ENCODE measurements at places on chromosomes 7 and 10.

DNA sequence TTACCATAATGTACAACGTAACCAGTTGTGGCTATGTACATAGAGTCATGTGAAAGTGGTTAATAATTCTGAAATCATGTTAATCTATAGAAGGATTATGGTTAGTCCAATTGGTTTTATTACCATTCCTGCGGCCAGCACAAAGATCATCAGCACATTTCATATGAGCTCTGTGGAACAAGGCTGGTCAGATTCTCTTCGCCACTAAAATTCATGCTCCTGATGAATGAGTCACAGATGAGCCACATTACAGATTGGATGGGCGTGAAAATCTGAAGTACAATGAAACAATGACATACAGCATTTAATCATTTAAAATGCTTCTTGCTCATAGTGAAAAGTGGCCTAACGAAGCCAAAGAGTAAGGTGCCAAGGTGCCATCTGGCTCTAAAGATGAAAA, 716.2 kb upstream of the PHF14 start:
- DNase-seq, result no peak

DNA sequence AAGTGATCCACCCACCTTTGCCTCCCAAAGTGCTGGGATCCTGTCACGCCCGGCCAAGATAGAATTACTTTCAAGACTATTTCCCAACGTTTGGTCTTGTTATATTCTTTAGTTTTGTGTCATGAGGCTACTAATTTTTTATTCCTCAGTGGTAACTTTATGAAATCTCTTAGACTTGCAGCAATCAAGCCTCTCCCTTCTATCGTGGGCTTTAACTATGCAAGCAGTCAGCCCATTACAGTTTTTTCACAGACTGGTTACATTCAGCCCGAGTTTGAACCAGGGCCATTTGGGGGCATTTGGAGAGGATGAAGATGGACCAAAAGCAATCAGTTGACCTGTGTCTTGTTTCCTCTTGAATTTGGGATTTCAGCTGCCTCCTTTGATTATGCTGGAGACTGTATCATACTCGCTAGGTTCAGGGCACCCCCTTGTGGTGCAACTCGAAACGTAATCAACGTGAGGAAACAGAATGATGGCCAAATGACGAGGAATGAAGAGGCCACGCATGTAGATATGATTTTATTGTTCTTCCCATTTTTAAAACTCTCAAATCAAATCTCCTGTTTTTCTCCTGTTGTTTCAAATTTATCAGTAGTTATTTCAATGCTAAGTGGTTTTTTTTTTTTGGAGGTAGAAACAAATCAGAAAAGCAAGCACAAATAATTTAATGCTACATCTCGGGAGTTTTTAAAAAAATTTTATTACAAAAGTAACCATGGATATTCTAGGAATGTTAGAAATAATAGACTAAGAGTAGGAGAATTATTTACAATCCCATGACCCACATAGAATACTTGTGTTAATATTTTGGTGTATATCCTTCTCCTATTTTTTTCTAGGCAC, 151.6 kb downstream of the KIAA1217 start:
- no peak for DNase-seq

GRCh38 chr7:107668296-107668695, 7.7 kb downstream of the SLC26A4 start:
- DNase-seq, result no peak

GRCh38 chr10:27774831-27775230, 29.2 kb upstream of the MKX start:
- DNase-seq, result no peak

- no peak for DNase-seq
Measured at GRCh38 chr10:50577681-50578350, 45.9 kb downstream of the SGMS1 start.

- DNase-seq, result no peak
Measured at GRCh38 chr7:137790828-137791227, 55.9 kb downstream of the DGKI start.

DNA sequence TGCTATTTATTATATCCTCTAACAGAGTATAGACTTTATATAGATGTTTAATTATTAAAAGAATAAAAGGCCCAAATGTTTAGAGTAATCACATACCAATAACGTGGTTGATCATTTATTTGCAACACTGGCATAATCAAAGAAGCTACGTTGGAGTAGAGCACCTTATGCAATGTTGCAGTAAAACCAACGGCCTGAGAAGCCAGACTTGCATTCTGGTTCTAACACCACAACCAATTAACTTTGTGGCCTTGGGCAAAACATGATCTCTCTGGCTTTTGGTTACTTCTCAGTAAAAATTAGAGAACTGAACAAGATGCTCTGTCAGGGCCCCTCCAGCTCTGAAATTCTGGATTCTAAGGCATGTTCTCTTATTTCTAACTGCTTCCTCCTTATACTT, 476.2 kb downstream of the GRM8 start:
- DNase-seq, result no peak

GRCh38 chr7:83691095-83691494, 42.2 kb upstream of the SEMA3E start:
- DNase-seq, result no peak

DNA sequence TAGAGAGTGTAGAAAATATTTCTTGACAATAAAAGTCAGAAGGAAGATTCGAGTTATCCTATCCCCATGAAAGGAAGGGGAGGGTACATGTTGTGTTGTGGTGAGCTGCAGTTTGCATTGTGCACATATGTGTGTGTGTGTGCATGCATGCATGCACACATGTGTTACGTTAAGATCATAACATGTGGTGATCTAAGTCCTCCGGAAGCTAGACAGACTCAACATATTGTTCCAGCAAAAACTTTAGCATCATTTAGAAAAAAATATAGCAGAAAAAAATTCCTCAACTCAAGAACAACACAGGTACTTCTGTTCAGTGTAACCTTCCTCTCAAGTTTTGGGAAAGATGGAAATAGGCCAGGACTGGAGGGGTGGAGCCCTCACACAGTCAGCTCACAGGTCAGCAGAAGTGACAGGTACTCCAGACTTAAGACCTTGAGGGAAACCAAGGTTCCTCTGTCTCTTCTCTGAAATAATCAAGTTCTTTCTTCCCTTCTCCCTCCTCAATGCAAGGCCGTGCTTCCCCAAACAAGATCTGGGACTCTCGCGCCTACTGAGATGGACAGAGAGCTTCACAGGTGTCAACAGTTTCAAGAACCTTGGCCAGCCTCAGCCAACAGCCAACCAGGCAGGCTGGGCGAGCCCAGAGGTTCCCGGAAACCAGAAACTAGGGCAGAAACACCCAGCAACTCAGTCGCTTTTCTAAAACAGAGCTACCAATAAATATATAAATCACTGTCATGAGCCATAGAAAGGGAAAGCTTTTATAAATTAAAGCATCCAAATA, 205.2 kb downstream of the FAM107B start:
- DNase-seq, result no peak

DNA sequence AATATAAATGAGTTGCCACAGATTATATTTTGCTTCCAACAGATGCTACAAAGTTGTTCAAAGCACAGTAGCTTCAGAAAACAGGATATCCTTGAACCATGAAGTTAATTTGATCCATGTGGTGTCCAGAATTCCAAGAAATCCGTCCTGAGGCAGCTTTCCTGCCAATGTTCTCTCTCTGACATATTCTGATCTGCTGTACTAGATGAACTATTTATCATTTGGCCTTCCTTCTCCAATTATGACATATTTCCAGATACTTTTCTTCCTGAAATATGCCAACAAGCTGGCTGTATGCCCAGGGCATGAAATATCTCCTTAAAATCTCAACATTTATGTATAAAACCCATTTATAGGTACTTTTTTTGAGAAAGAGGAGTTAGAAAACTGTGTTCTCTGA, 141.1 kb downstream of the SPAG6 start:
- DNase-seq, result no peak

GRCh38 chr10:35584946-35585345, 20.2 kb upstream of the GJD4 start:
- DNase-seq, result no peak

Measured in stimulated activated CD4-positive, alpha-beta T cell treated with anti-CD3 and anti-CD28 coated beads, Interleukin-15, amount 100 ng/mL, for 48 hours (primary cell).